NCI-H2107 (cell line): ENCODE measurements at places on chromosomes 11 and 22.

GRCh38 chr11:78715639-78716311 is 141.1 kb upstream of the NARS2 start:
- DNase-seq = peak; percentile 59

DNA sequence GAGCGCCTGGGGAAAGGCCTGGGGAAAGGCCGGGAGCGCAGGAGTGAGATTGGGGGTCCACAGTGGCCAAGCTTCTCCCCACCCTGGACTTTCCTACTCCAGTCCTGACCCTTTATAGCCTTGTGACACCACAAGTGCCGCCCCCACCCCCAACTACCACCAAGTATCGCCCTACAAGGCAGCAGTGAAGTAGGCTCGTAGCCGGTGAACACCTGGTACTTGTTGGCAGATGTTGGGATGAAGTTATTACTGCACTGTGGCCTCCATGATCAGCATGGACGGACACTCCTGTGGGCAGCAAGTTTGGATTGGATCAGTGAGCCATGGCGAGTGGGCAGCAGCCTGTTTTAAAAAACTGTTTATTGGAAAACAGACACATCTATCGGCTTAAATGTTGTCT is 45.0 kb downstream of the EIF3F start:
- no peak for DNase-seq

DNA sequence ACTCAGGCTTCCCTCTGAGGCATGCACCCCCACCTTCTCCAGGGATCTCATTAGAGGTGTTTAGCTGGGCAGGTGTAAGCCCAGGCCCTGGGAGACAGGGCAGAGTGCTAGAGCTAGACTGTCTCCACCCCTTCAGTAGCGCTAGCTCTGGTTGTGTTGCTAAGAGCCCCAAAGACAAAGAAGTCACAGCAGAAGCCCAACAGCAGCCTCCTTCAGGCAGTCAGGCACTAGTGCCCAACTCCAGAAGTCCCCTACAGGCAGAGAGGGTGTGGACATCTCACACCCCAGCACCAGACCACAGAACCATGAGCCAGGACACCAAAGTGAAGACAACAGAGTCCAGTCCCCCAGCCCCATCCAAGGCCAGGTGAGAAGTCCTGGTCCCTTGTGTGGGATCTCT is at the start of gene CNGA4:
Gene CNGA4 (plus strand): TSS at position 188 of the 400 bp plus-strand sequence. CDS start 118 bp downstream, at position 306.
- no peak for DNase-seq

DNA sequence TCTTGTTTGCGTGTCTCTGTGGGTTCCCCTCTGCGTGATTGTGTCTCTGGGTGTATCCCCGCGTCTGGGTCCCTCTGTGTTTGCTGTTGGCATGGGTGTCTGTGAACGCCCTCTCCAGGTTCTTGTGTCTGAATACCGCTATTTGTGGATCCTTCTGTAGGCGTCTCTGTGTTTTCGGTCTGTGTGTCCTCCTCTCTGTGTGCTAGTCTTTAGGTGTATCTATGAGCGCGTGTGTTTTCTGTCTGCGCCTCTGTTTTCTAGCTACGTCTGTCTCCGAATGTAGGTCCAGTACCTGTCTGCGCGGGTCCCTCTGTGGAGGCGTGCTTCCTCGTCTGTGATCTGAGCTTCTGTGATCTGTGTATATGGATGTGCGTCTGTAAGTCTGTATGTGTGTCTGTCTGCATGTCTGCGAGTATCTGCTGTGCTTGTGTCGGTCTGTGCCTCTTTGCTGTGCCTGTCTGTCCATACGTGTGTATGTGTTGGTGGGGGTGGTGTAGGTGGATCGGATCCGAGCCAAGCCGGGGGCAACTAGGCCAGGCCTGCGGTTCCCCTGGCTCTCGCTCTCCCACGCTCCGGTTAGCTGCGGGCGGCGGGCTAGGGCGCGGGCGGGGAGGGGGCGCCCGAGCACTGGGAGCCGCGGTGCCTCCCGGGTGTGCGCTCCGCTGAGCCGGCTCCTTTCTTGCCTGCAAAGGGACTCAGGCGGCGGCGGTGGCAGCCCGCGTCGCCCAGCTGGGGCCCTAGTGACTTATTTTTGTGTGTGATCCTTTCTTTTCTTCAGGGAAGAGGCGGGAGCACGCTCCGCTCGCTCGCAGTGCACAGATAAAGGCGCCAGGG is 105.3 kb upstream of the E2F8 start:
- no peak for DNase-seq

DNA sequence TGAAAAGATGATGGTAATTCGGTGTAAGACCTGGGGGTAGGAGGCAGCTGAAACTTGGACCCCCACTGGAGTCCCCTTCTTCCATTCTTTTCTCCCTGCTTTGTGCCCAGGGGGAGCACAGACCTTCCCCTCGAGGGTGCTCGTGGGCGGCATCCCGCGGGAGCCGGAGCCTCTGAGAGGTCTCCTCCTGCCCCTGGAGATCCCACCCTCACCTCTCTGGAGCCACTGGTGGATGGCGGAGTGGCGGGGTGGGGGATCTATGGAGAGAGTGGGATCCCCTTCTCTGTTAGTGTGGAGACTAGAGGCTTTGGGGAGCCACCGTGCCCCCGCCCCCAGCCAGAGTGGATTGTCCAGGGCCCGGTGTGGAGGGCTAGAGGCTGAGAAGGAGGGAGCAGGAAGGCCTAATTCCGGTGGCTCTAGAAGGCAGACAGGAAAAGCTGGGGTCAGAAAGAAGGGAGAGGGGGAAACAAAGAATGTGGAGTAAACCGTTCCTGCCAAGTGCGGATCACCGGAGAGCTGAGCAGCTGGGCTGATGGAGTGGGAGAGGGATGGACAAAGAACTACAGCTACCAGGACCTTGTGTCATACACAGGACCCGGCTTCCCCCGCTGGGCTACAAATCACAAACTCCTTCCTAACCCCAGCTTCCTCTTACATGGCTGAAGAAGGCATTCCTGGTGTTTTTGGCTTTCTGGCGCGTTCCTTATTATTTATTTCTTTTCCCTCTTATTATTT is 41.9 kb downstream of the KCNJ1 start:
- DNase-seq = no peak

DNA sequence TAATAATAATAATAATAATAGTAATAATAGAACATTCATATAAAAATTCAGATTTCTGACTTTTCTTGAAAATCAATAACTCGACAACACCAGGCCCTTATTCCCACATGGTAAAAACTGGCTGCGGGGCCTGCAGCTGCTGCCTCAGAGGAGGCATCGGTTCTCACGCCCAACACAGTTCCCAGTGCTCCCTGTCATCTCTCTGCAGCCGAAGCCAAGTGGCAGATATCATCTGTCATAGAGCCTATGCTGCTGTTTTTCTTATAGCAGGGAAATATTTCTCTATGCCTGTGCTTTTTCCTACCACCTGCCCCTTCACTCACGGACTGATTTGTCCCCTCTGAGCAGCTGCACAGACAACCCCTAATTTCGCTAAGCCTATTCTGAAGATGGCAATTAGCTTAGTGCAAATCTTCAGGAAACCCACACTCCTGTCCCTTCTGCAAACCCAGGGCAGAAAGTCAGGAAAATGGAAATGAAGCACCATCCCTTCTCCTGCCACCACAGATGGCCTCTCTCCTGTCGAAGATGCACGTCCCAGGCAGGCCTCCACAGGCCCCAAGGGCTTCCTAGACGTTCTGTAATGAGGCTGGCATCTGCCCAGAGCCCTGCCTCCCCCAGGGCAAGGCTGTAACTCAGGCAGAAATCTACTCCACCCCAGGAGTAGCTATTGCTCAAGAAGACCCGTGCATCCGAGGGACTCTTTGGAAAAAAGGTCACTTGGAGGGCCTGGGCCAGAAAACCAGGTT is 66.7 kb downstream of the SYN3 start:
- no peak for DNase-seq
